Mesenchymal stem cell (in vitro differentiated cells and primary cell): ENCODE measurements at places on chromosomes 13 and 19.

GRCh38 chr19:17266589-17266974 is 661 bp upstream of the BABAM1 start:
- DNase-seq: no peak

DNA sequence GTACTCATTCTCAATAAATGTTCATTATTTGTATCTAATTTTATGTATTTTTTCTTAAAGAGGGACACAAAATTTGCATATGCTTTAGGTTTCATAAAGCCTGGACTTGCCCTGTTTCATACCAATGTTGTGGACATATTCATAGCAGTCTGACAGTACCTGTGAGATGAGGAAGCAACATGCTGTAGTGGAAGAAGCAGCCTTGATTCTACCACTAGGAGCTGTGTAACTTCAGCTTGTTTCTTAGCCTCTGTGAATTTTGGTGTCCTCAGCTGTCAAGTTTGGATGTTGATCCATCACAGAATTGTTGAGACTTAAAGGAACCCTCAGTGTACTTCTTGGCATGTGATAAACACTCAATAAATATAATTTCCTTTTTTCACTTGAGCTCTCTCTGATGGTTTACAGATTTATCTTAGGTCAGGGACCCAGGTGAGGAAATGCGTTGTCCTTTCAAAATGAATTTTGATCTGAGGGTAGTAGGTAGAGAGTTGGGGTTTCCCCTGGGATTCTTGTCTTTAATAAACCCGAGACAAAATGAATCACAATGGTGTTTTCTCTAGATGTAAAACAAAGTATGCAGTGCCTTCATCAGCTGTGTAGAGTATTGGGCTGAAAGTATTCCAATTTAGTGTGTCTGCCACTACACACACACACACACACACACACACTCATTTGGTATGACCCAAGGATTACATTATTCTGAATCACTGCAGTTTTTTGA is 152.1 kb downstream of the KCNRG start:
- no peak for DNase-seq

DNA sequence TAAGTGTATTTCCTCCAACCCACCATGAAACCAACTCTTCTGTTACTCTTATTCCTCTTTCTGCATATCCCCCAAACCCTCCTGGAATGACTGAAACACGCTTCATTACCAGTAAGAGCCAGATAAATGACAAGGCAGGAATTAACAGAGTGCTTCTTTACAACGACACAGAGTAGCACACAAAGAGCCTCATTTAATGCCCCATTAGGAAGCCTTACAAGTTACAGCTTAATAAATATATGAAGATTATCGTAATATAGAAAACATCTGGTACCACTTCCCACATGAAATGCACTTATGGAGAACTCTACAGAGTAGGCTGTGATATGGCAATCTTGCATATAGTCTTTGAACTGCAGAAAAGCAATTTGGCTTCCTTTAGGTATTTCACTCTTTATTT is 116.8 kb downstream of the ENOX1 start:
- no peak for DNase-seq

DNA sequence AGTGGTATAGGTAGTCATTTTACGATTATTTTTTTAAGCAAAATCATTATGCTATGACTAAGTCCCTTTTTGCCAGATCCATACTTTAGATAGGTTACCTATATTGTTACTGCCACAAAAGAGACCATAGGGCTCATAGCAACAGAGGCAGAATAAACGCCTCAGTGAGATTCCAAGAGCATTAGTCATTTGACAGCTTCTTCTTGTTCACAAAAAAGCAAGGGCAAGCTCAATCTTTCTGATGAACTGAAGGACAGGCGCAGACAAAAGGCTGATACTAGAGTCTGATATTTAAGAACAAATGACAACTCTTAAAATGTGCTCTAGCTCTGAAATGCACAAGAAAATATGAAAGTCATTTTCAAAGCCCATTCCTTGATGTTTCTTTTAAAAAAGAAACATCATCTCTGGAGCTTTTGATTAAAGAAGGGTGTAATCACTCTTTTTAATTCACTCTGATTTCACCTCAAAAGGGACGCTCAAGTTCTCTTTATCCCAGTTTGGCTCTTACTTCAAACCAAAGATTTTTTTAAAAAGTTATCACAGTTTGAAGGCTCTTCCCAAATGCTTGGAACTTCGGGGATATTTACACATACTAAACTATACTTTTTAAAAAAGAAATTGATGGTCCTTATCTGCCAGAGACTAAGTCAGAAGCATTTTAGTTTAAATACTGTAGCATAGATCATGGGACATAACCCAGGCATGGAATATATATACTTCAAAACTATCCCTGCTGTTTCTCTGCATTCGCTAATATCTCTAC is 187.2 kb downstream of the EFNB2 start:
- DNase-seq: peak; percentile 55

- DNase-seq: no peak
Observed at GRCh38 chr13:50179977-50180376, 164.7 kb downstream of the KCNRG start.

- DNase-seq: no peak
Observed at GRCh38 chr13:49369866-49370265, 74.0 kb downstream of the CAB39L start.

DNA sequence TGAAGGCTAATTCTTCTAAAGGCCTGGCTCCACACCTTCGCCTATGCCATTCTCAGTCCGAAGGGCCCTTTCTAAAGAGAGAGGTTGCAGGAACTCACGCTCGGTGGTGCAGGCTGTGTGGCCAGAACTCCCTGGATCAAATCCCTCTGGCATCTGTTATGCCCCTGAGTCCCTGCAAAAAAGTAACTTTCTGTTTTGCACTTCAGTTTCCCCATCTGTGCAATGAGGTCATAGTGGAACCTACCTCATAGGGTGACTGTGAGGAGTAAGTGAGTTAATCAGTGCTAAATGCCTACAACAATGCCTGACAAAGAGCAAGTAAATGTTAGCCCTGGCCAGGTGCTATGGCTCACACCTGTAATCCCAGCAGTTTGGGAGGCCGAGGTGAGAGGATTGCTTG is 7.3 kb downstream of the IGSF23 start:
- DNase-seq: peak; percentile 20

GRCh38 chr13:89695343-89696257 is 1651.9 kb upstream of the MIR17HG start:
- DNase-seq: peak; percentile 65

DNA sequence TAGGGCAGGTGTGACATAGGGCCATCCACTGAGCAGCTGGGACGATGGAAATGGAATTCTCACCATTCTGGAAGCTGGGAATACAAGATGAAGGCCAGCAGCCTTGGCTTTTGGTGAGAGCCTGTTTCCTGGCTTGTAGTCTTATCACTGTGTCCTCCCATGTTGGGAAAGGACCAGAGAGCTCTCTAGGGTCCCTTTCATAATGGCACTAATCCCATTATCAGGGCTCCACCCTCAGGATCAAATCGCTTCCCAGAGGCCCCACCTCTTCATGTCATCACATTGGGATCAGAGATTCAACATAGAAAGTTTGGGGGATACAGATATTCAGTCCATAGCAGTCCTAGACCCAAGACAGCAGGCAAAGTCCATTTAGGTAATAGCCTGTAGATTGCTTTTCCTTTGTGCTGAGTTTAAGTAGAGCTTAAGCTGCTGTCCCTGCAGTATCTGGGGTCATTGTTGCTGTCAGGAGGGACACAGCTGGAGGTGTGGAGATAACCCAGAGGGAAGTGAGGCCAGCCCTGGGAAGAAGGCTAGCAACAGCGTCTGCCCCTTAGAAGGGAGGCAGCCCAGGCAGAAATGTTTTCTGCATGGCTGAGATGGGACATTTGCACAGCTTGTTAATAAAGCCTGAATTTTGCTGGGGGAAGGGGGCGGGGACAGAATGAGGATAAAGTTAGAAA is 136.5 kb upstream of the GPR12 start:
- no peak for DNase-seq

DNA sequence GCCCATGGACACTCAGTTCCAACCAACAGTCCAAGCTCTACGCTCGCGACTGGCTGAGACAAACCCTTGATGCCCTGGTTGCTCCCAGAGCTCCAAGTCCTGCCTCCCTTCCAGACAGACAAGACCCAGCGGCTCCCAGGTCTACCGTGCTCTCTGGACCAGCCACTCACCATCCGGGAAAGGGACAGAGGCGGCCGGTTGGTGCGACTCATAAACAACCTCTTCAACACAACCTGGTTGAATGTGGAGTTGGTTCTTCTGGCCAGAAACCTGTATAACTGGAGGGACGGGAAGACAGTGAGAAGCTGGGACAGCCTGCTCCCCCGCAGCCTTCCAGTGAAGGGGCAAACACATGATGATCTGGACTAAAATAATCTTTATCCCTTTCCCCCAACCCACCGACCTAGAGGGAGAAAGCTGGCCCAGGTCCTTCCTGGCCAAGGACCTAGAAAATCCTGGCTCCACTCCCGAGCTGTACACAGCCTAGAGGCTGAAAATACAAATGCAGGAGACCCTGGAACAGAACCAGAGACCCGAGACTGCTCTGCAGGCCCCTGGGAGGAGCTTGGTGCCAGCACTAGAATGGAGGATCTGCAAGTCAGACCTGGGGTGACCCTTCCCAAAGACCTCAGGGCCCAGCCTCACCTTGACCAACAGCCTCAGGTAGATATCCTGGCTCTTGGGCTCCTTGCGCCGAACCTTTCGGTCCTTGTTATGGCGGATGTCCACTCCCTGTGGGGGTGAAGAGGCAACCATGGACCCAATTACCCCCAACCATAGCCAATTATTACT is 1.6 kb downstream of the RPL18 start:
- no peak for DNase-seq

DNA sequence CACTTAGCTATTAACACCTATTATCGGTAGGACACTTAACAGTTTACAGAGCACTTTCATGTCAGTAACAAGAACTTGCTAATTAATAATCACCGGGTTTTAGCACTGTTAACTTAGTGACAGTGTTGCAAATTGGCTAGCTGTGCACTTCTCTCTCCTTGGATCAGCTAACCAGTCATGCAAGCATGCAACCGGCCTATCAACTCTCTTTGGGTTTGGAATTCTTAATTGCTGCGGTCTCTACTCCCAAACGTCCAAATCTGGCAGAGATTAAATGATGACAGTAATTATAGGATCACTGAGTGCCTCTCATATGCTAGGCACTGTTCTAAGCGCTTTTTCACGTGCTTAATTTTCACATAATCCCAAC is 1.2 kb downstream of the EPS15L1 start:
- DNase-seq: peak; percentile 27

GRCh38 chr13:87678372-87678752 is 7.2 kb downstream of the SLITRK5 start:
- no peak for DNase-seq

- DNase-seq: no peak
Observed at GRCh38 chr13:51730927-51731326, 73.0 kb downstream of the DHRS12 start.
